ENCODE measurements at places on chromosomes 12 and 14.

- no peak for DNase-seq
Observed at GRCh38 chr14:73712540-73713180, 1.5 kb downstream of the PNMA1 start.

- DNase-seq: no peak
Observed at GRCh38 chr12:87812681-87813080, 216.5 kb downstream of the C12orf50 start.

GRCh38 chr12:28172434-28173030, 17.7 kb upstream of the CCDC91 start:
- no peak for DNase-seq

DNA sequence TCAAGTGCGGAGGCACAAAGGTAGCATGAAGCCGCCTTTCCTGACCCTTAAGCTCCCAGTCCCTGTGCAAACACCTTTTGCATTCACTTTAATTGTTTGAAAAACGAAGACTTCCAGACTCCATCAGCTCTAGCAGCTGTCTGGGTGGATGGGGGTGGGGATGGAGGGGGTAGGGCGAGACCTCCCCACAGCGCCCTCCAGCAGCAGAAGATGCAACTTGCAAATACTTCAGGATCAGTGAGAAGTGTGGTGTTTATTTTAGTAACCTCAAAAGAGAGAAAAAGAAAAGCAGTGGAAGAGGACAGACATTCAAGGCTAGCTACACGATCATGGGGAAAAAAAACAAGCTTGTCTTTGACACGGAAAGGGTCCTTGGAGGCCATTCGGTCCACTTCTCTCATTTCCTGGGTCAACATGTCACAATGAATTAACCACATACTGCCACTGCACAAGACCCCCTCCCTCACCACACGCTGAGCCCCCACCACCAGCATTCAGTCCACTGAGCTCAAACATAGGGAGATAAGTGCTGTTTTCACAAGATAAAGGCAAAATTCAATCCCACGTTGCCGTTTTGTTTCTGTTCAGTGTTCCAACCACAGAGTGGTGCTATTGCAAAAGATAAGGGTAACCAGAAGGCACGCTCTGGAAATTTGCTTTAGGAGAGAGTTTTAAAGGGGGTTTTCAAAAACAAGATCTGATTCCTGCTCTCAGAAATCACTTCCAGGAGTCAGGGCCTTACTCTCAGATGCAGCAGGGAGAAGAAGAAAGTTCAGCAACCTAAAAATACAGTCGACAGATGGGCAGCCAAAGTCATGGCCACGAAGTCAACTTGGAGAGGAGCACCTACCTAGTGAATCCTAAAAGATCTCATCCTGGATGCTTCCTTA, 3.3 kb upstream of the NTF3 start:
- no peak for DNase-seq

DNA sequence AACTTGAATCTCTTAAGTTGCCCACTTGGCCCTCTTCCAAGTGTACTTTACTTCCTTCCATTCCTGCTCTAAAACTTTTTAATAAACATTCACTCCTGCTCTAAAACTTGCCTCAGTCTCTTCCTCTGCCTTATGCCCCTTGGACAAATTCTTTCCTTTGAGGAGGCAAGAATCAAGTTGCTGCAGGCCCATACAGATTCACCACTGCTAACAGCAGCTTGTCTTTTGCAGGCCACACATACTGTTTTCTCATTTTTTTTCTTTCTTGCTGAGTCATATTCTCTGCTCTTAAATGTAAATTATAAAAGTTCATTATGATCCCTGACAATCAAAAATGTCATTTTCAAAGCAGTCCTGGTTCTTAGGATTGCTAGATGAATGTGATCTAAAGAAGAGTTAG, 1820.8 kb upstream of the FLRT2 start:
- DNase-seq: no peak

DNA sequence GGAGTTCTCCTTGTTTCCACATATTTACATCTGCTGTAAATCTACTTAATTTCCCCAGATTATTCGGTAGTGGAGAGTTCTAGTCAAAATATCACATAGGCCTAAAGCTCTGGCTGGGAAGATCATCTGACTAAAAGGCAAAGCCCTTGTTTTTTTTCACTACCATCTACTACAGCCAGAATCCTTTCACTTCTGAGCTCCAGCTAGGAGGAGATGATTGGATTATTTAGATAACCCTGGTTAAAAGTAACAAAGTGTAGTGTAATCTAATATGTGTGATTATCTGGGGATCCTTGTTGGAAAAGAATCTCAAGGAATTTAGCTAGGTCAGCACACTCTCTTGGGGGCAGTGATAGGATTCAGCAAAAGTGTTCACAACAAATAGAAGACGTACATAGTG, 125.4 kb downstream of the DYRK2 start:
- DNase-seq: no peak

DNA sequence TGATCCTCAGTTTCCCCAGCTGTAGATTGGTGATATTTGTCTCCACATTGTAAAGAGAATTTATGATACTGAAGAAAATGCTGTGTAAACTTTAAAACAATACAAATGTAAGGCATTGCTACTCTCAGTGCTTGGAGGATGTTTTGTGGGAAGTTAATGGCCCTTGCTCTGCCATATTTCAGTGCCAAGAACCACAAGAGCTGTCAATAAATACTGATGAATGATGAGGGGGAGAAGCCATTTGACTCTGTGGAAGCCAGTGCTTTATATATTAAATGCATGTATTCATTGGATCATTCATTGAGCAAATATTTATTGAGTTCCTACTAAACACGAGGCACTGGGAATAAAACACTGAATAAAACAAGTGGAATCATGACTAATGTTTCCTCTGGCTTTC, 30.8 kb downstream of the CACNA1C start:
- DNase-seq: no peak

DNA sequence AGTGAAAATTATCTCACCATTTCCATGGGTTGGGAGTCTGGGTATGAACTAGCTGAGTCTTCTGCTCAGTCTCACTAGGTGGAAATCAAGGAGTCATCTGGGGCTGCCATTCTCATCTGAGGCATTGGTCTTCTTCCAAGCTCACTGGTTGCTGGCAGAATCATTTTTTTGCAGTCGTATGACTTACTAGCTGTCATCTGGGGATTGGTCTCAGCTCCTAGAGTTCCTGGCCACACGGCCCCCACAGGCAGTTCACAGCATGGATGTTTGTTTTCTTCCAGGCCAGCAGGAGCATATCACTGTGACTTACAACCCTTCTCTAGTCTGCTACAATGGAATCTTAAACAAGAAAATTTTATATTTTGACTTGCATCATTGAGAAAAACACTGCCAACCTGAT, 18.6 kb upstream of the OR10AD1 start:
- no peak for DNase-seq

DNA sequence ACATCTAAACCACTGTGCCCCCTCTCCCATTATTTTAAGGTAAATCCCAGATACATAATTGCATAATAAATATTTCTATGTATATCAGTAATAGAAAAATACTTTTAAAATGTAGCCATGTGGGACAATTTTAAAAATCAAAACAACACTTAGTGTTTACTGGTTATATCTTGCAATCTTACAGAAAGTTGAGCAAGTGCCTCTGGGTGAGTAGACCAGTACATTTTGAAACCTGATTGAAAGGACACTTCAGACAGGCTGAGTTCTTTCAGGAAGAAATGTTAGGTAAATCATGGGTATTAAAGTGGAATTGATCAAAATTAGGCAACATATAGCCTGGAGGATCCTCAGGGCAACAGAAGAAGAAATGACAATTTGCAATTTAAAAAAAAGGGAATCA, 7.2 kb downstream of the SLC38A4 start:
- no peak for DNase-seq

DNA sequence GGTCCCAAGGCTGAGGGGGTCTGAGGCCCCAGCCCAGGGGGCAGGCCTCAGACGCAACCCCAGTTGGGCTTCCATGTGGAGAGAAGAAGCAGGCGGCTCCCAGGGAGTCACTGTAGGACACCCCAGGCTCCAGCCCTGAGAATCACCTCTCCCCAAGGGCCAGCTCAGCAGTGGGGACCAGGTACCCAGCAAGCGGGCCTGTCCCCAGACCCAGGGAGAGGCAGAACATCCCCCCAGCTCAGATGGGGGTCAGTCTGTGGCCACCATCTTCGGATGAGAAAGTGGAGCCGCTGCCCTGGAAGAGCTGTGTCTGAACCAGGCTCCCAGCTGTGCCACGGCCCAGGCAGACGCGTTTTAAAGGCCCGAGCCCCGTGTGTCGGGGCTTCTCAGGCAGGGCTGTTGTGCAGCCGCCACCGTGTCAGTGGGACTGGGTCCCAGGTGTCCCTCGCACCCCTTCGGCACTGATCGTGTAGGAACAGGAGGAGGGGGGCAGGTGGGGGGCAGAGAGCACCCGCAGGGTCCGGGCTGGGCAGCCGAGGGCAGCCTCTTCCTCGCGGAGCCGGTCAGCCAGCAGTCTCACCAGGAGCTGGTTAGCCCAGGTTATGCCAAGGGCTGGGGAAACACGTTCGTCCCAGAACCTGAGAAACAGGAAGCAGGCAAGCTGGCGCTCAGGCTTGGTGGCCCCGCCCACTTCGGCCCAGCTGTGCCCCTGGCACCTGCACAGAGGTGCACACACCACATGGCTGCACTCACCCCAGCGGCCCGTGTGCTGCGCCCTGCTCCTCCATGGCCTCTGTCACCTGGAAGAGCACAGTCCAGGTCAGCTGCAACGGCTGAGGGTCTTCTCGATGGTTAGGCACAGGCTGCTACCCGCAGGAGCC, 16.6 kb downstream of the XRCC3 start:
- no peak for DNase-seq

GRCh38 chr12:131230340-131231031, 276.8 kb downstream of the ADGRD1 start:
- DNase-seq: no peak

- DNase-seq: no peak
Observed at GRCh38 chr14:47150267-47150666, 498.7 kb upstream of the RPL10L start.

- DNase-seq: no peak
Observed at GRCh38 chr14:89654998-89655397, 238.0 kb upstream of the FOXN3 start.

- DNase-seq: no peak
Observed at GRCh38 chr12:52964556-52965336, 15.8 kb downstream of the KRT18 start.

DNA sequence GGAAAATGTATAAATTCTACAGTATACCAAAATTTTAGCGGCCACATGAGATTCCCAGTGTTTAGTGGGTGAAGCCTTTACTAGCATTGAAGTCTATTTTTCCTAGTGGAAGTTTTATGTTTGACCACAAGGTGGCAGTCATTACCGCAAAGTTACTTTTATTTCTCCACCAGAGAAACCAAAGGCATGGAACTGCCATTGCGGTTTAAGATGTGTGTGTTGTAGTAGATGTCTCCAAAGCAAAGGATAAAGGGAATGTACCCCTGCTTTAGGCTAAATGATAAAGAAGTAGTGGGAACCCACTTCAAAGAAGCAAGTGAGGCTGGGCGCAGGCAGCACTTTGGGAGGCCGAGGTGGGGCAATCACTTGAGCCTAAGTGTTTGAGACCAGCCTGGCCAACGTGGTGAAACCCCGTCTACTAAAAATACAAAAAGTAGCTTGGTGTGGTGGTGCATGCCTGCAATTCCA, 140.5 kb downstream of the PRKCH start:
- DNase-seq: no peak

- no peak for DNase-seq
Observed at GRCh38 chr14:102738373-102739189, 38.7 kb upstream of the TRAF3 start.

DNA sequence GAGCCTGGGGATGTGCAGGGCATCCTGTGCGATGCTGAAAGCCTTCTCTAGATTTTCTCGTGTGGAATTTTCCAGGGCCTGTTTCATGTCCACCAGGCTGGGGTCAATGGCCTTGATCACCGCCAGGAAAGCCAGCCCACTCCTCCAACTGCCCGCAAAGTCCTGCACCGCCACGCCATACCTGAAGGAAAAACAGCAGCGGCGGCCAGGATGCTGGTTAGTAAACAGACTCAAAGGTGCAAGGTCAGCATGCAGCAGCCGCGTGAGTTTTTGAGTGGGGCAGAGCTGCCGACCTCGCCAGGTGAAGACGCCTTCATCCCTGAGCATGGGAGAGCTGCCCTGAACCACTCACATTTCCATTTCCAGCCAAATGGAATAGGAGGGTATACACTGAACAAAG, 53.4 kb upstream of the DICER1 start:
- DNase-seq: no peak

DNA sequence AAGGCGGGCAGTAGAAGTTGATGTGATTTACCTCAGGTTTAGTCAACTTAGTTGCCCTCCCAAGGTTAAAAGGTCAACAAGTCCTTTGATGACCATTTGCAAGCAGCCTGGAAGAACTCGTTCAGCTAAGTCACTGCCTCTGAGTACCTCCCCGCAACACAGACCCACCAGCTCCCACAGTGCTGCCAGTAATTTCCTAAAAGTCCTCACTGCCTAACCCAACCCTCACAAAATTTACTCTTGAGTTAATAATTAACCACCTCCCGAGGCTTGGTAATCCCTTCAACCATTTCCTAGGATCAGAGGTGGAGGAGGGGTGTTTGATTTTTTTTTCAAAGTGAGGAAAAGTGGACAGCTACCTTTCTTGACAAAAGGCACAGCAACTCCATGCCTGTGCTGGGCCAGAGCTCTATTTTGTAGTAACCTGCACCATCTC, 55.8 kb downstream of the MAP3K9 start:
- no peak for DNase-seq

DNA sequence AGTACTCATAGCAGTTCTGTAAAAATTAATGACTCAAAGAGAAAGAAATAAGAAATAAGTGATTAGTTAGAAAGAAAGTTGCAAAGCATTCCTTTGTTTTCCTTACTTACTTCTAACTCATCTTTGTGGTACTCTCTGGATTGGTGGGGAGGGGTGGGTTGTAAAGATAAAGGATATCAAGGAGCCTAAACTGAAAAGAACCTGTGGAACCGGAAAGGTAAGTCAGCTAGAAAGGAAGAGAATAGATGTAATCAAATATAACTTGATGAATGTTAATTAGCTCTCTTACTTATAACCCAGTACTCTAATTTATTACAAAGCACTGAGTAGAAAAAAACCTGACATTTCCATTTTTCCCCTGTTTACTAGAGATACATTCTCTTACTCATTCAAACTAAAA, 37.5 kb upstream of the KRR1 start:
- DNase-seq: no peak

DNA sequence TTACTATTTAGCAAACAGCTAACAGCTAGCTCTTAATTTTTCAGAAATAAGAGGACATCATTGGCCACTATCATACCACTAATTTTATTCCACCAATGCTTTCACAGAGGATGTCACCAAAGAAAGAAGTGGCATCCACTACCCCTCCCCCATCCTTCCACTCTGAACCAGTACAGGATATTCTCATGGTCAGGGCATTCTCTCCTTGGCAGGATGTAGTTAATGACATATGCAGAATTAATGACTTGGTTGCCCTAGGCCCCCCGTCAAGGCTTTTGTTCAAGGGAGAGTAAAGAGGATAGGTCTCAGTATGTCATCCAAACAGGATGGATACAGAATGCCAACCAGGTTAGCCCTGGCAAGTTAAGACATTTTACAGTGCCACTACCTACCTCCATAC, 18.9 kb upstream of the NUP107 start:
- no peak for DNase-seq

- no peak for DNase-seq
Observed at GRCh38 chr12:105911966-105912365, 226.8 kb downstream of the NUAK1 start.

GRCh38 chr12:80531646-80532045, 87.6 kb downstream of the PTPRQ start:
- no peak for DNase-seq
